Neuronal stem cell (in vitro differentiated cells): ENCODE measurements at places on chromosomes 3 and 15.

- no peaks in the 10 kb centered on the region for H3K36me3 ChIP-seq
- H3K27me3 ChIP-seq = no peaks in the 10 kb centered on the region
- no peak overlapping the region for H3K4me3 ChIP-seq
- no peaks in the 10 kb centered on the region for H3K4me1 ChIP-seq
- no peak overlapping the region for H3K27ac ChIP-seq
- no peak for DNase-seq
These were observed 75.8 kb upstream of the ABI3BP start for GRCh38 chr3:101068876-101069606.

- no peaks in the 10 kb centered on the region for H3K27me3 ChIP-seq
- no peaks in the 10 kb centered on the region for H3K4me1 ChIP-seq
- no peak overlapping the region for H3K4me3 ChIP-seq
- no peaks in the 10 kb centered on the region for H3K36me3 ChIP-seq
These were observed 70.5 kb upstream of the GOLGA8B start for GRCh38 chr15:34653992-34654391.

- H3K27me3 ChIP-seq = no peaks in the 10 kb centered on the region
- peaks cover 3% of the 10 kb centered on the region for H3K4me1 ChIP-seq
- H3K27ac ChIP-seq = no peak overlapping the region
- no peak for DNase-seq
- no peaks in the 10 kb centered on the region for H3K36me3 ChIP-seq
These were observed 6.4 kb downstream of the CFAP92 start for GRCh38 chr3:128987302-128988100.

DNA sequence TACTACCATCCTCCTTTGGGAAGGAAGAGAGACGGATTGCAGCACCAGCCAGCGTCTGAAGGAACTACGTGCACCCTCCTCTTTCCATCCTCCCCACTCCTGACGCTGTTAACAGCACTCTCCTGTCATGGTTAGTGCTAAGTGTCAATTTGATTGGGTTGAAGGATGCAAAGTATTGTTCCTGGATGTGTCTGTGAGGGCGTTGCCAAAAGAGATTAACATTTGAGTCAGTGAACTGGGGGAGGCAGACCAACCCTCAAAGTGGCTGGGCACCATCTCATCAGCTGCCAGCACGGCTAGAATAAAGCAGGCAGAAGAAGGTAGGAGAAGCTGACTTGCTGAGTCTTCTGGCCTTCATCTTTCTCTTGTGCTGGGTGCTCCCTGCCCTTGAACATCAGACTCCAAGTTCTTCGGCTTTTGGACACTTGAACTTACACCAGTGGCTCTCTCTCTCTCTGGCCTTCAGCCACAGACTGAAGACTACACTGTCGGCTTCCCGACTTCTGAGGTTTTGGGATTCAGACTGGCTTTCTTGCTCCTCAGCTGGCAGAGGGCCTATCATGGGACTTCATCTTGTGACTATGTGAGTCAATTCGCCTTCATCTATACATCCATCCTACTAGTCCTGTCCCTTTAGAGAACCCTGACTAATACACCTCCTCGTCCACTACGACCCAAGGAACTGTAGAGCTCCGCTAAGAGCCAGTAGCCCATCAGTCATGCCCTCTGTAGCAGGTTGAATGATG is 128.2 kb upstream of the HES1 start:
- H3K27me3 ChIP-seq = no peaks in the 10 kb centered on the region
- no peaks in the 10 kb centered on the region for H3K36me3 ChIP-seq
- peaks cover 13% of the 10 kb centered on the region for H3K4me1 ChIP-seq
- no peak for DNase-seq
- no peak overlapping the region for H3K4me3 ChIP-seq

- no peaks in the 10 kb centered on the region for H3K27me3 ChIP-seq
- H3K27ac ChIP-seq = no peak overlapping the region
- H3K4me3 ChIP-seq = no peak overlapping the region
These were observed 87.8 kb downstream of the NCEH1 start for GRCh38 chr3:172622916-172623700.

- peak overlapping the region; percentile 100 for H3K27ac ChIP-seq
- H3K4me3 ChIP-seq = peak overlapping the region; percentile 53
- peaks cover 30% of the 10 kb centered on the region for H3K36me3 ChIP-seq
- DNase-seq = peak; percentile 100
These were observed 554 bp upstream of the GSK3B start for GRCh38 chr3:120094776-120095225.

- no peak overlapping the region for H3K4me3 ChIP-seq
- H3K36me3 ChIP-seq = no peaks in the 10 kb centered on the region
- no peak overlapping the region for H3K27ac ChIP-seq
- DNase-seq = no peak
- H3K4me1 ChIP-seq = no peaks in the 10 kb centered on the region
These were observed 105.0 kb upstream of the TLE3 start for GRCh38 chr15:70202756-70203155.

DNA sequence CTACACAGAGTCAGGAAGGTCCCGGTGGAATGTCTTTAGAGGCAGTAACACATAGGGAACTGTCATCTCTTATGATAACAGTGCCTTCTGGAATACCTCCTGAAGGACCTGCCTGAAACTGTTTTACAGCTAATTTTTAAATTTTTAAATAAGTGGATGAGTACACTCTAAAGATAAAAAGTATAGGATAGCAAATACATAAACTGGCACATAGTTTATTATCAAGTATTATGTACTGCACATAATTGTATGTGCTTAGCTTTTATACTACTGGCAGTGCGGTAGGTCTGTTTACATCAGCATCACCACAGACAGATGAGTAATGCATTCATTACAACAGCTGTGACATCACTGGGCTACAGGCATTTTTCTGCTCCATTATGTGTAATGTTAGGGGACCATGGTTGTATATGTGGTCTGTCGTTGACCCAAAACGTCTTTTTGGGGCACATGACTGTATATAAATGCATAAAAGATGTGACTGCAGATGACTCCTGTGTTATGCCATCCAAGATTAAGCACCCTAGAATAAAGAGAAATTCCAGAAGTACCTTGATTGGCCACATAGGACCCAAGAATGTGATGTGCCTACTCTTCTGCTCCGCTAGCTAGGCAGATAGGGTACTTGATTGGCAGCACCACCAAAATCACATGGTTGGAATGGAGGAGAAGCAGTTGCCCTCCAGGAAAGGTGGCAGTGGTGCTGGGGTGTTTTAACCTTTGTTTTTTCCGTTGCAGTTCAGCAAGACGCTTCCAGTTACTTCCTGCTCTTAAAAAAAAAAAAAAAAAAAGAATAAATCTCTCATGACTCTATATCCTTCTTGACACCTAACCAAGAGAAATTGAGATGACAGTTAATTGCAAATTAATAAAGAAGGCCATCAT is 3.3 kb downstream of the VPS8 start:
- H3K36me3 ChIP-seq = no peaks in the 10 kb centered on the region
- DNase-seq = no peak
- no peaks in the 10 kb centered on the region for H3K27me3 ChIP-seq
- no peak overlapping the region for H3K4me3 ChIP-seq
- H3K4me1 ChIP-seq = peaks cover 4% of the 10 kb centered on the region

GRCh38 chr3:131669600-131669999 is 166.8 kb upstream of the MRPL3 start:
- H3K27me3 ChIP-seq = no peaks in the 10 kb centered on the region
- H3K4me3 ChIP-seq = no peak overlapping the region
- no peak overlapping the region for H3K27ac ChIP-seq
- no peak for DNase-seq
- no peaks in the 10 kb centered on the region for H3K4me1 ChIP-seq
- H3K36me3 ChIP-seq = no peaks in the 10 kb centered on the region

GRCh38 chr15:87672309-87673288 is 583.9 kb downstream of the NTRK3 start:
- H3K27me3 ChIP-seq = no peaks in the 10 kb centered on the region
- H3K4me1 ChIP-seq = no peaks in the 10 kb centered on the region
- H3K4me3 ChIP-seq = no peak overlapping the region

GRCh38 chr3:53122933-53123305 is 7.3 kb downstream of the RFT1 start:
- DNase-seq = no peak
- H3K4me1 ChIP-seq = no peaks in the 10 kb centered on the region
- no peaks in the 10 kb centered on the region for H3K27me3 ChIP-seq
- no peak overlapping the region for H3K27ac ChIP-seq
- H3K36me3 ChIP-seq = peaks cover 88% of the 10 kb centered on the region

DNA sequence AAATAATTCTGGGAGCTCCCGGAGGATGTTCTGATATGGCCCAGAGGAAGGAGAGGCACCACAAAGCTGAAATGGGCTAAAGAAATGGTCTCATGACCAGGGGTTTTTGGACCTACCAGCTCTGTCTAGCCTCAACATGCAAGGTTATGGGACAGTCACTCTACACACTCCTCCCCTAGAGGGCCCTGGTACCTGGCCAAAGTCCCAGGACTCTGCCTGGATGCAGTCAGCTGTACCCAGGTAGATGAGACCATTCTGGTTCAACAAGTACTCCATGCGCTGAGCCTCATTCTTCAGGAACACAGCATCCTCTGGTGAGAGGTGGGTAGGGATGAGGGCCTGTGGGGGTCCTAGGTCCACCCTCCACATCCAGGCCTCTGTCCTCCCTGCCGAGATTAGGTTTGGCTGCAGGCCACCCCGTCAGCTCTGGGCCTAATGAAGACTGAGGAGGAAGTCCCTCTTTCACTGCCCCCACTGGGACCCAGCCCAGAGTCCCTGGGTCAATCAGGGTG is 9.5 kb downstream of the EPB42 start:
- no peaks in the 10 kb centered on the region for H3K4me1 ChIP-seq
- H3K36me3 ChIP-seq = no peaks in the 10 kb centered on the region
- no peak overlapping the region for H3K27ac ChIP-seq

GRCh38 chr15:89367485-89368451 is 33.1 kb upstream of the POLG start:
- H3K4me1 ChIP-seq = peaks cover 9% of the 10 kb centered on the region
- no peaks in the 10 kb centered on the region for H3K36me3 ChIP-seq
- H3K27ac ChIP-seq = no peak overlapping the region
- H3K27me3 ChIP-seq = peaks cover 78% of the 10 kb centered on the region
- H3K4me3 ChIP-seq = peak overlapping the region; percentile 9

- no peak overlapping the region for H3K27ac ChIP-seq
- no peak overlapping the region for H3K4me3 ChIP-seq
- no peaks in the 10 kb centered on the region for H3K36me3 ChIP-seq
- DNase-seq = no peak
- H3K4me1 ChIP-seq = no peaks in the 10 kb centered on the region
These were observed 152.3 kb upstream of the SNTN start for GRCh38 chr3:63500196-63500595.

DNA sequence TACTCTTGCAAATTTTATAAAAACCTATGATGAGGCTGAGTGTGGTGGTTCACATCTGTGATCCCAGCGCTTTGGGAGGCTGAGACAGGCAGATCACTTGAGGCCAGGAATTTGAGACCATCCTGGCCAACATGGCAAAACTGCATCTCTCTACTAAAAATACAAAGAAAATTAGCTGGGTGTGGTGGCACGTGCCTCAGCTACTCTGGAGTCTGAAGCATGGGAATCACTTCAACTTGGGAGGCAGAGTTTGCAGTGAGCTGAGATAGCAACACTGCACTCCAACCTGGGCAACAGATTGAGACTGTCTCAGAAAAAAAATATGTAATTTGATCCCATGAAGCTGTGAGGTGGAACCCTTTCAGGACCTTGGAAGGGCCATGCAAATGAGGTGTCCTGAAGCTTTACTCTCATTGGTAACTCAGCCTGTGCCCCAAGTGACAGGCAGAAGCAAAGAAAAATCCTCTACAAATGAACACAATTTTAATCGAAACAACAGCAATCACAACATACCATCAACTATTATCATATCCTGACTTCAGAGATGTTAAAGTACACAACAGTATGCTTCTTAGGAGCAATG is 84.6 kb upstream of the CDV3 start:
- no peaks in the 10 kb centered on the region for H3K27me3 ChIP-seq
- no peaks in the 10 kb centered on the region for H3K4me1 ChIP-seq
- peaks cover 2% of the 10 kb centered on the region for H3K36me3 ChIP-seq
- no peak overlapping the region for H3K27ac ChIP-seq
- no peak for DNase-seq
- no peak overlapping the region for H3K4me3 ChIP-seq

GRCh38 chr3:56042326-56042951 is 425.8 kb downstream of the ERC2 start:
- H3K27ac ChIP-seq = no peak overlapping the region
- peak; percentile 11 for DNase-seq
- no peaks in the 10 kb centered on the region for H3K4me1 ChIP-seq
- H3K4me3 ChIP-seq = no peak overlapping the region
- H3K27me3 ChIP-seq = no peaks in the 10 kb centered on the region
- no peaks in the 10 kb centered on the region for H3K36me3 ChIP-seq

DNA sequence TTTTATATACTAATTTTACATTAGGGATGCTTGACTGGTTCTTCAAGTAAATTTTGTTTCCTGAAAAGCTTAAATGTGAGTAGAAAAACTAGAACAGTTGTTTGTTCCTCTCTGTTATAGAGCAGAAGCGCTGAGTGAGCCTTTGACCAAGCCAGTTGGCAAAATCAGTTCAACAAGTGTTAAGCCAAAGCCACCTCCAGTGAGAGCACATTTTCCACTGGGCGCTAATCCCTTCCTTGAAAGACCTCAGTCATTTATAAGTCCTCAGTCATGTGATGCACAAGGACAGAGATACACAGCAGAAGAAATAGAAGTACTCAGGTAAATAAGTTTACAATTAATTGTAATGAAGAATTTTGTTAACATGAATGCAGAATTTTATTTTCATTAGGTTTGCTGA is 14.6 kb downstream of the CAPN7 start:
- H3K36me3 ChIP-seq = peaks cover 20% of the 10 kb centered on the region
- DNase-seq = no peak
- no peak overlapping the region for H3K27ac ChIP-seq
- no peaks in the 10 kb centered on the region for H3K4me1 ChIP-seq
- no peak overlapping the region for H3K4me3 ChIP-seq

DNA sequence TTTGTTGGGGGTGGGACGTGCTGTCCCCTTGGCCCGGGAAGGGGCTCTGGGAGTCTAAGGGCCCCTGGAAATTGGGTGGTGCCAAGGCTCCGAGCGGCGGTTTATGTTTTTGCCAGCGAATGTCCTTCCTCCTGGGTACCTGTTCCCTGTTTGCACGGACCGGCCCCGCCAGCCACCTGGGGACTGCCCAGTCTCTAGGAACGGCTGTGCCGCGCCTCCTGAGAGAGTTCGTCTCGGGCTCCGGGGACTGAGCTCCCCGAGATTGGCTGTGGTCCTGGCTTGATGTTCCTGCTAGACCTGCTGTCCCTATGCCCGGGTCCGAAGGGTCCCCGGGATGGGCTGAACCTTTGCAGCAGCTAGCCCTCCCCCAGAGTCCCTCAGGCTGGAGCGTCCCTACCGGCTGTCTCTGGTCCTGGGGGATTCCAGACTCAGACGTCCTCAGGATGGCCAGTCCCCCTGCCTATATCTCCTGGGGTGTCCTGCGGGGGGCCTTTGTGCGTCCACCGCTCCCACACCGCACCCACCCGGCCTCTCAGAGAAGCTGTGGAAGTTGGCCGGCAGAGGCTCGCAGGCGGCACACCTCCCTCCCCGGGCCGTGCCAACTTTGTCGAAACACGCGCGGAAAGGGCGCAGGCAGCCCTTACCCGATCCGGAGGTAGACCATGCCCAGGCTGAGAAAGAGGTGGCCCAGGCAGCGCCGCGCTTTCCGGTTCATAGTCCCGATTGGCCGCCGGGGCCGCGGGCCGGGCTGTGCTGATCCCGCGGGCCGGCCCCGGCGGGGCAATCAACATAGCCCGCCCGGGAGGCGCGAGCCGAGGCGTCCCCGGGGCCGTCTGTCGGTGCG is 547 bp downstream of the WNT7A start:
- H3K36me3 ChIP-seq = no peaks in the 10 kb centered on the region
- peaks cover 20% of the 10 kb centered on the region for H3K27me3 ChIP-seq
- peaks cover 14% of the 10 kb centered on the region for H3K4me1 ChIP-seq
- H3K4me3 ChIP-seq = peak overlapping the region; percentile 55
- peak; percentile 23 for DNase-seq
